ENCODE measurements at places on chromosomes 6 and 20.

- H3K4me1 ChIP-seq: peaks cover 22% of the 10 kb centered on the region
- no peaks in the 10 kb centered on the region for H3K36me3 ChIP-seq
- no peak for DNase-seq
- H3K27me3 ChIP-seq: peaks cover 3% of the 10 kb centered on the region
Measured at GRCh38 chr6:140586426-140587061, 1212.1 kb upstream of the CITED2 start.

DNA sequence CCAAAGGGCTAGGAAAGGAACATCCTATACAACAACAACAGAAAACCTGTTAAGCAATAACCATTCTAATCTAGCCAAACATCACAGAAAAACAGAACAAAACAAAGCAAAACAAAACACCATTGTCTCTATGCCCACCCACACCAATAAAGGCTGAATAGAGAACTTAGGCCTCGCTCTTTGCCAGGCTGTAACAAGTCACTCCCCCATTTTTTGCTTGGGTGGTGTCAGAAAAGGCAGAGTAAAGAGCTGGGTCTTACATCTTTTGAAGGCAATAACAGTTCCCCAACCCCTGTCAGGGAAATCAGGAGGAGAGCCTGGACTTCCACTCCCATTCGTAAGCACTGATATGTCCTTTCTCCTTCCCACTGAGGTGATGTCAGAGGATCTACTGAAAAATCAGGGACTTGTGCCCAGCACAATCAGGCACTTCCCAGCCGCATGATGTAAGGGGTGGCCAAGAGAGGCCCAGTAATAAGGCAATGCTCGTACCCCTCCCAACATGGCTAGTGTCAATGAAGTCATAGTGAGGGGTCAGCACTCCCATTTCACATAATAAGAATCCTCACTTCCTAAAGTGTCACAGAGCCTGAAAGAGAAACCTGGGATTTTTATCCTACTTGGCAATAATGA, 31.0 kb downstream of the THEMIS start:
- peaks cover 33% of the 10 kb centered on the region for H3K36me3 ChIP-seq
- H3K27ac ChIP-seq: peak overlapping the region; percentile 89
- DNase-seq: no peak
- H3K27me3 ChIP-seq: no peaks in the 10 kb centered on the region
- peaks cover 69% of the 10 kb centered on the region for H3K4me1 ChIP-seq

- no peak overlapping the region for H3K27ac ChIP-seq
- no peak for DNase-seq
- H3K4me3 ChIP-seq: no peak overlapping the region
- peaks cover 2% of the 10 kb centered on the region for H3K4me1 ChIP-seq
- peaks cover 8% of the 10 kb centered on the region for H3K27me3 ChIP-seq
- no peaks in the 10 kb centered on the region for H3K36me3 ChIP-seq
Measured at GRCh38 chr6:53603386-53604116, 58.6 kb upstream of the GCLC start.

GRCh38 chr20:19937651-19938420, 79.3 kb upstream of the NAA20 start:
- peak overlapping the region; percentile 73 for H3K27ac ChIP-seq
- H3K27me3 ChIP-seq: peaks cover 76% of the 10 kb centered on the region
- H3K4me1 ChIP-seq: peaks cover 33% of the 10 kb centered on the region
- H3K36me3 ChIP-seq: no peaks in the 10 kb centered on the region
- H3K4me3 ChIP-seq: peak overlapping the region; percentile 13

DNA sequence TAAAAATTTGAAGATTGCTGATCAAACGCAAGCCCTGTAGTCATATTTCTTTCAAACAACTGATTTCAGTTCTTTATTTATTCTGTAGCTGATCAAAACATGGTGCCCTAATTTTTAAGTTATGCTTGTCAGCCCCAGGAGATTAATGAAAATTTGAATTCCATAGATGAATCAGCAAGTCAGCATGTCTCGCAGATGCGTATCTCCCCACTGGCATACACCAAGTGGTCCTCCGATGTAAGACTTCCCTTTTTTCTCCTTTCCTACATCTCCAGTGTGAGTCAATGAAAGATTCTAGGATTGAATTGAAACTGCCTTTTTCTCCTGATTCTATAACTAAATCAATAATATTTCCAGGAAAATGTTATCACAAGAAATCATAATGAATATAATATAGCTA, 539.6 kb upstream of the NOX3 start:
- H3K4me1 ChIP-seq: no peaks in the 10 kb centered on the region
- H3K27ac ChIP-seq: no peak overlapping the region
- no peak for DNase-seq

GRCh38 chr20:43961116-43961515, 46.5 kb downstream of the TOX2 start:
- H3K27me3 ChIP-seq: peaks cover 37% of the 10 kb centered on the region
- H3K4me3 ChIP-seq: no peak overlapping the region
- no peak overlapping the region for H3K27ac ChIP-seq
- peaks cover 51% of the 10 kb centered on the region for H3K4me1 ChIP-seq

- peak; percentile 25 for DNase-seq
- H3K4me3 ChIP-seq: no peak overlapping the region
- H3K27me3 ChIP-seq: no peaks in the 10 kb centered on the region
- H3K27ac ChIP-seq: peak overlapping the region; percentile 38
- H3K4me1 ChIP-seq: peaks cover 57% of the 10 kb centered on the region
Measured at GRCh38 chr20:53599378-53599777, 5.7 kb upstream of the ZNF217 start.

DNA sequence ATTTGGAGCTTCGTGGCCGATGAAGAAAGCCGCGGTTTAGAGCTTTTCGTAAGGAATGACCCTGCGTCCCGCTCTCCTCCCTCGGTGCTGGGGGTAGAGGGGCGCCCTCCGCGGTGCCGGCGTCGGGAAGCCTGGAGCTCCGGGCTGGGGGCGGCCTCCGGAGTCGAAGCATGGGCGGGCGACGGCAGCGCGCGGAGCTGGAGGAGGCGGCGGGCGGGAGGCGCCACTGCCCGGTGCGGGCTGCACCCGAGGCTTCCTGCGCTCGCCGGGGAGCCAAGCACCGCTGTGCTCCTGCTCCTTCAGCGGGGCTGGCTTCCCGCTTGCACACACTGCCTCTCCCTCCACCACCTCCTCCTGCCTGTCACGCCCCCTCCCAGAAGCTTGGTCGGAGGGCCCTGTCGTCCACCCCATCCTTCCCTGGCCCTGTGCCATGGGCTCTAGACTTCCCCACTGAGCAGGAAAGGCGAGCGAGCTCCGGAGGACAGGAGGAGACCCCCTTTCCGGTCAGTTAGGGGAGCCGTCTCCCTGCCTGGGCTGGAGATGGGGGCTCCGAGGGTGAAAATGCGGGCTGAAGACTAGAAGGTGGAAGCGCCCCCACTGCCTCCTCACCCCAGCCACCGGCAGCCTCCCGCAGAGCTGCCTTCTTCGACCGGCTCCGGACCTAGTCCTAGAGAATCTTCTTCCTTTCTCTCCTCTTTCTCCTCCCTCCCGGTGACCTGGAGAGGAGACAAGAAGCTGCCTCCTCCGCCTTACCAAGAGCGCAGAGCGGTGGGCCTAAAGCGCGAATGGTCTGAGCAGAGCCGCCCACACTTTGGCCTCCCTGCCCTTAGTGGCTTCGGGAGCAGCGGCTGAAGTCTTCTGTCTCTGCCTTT, 1.8 kb downstream of the CDH4 start:
- H3K4me3 ChIP-seq: no peak overlapping the region
- no peaks in the 10 kb centered on the region for H3K36me3 ChIP-seq
- no peak for DNase-seq
- H3K4me1 ChIP-seq: peaks cover 4% of the 10 kb centered on the region
- H3K27ac ChIP-seq: no peak overlapping the region
- H3K27me3 ChIP-seq: peaks cover 72% of the 10 kb centered on the region

DNA sequence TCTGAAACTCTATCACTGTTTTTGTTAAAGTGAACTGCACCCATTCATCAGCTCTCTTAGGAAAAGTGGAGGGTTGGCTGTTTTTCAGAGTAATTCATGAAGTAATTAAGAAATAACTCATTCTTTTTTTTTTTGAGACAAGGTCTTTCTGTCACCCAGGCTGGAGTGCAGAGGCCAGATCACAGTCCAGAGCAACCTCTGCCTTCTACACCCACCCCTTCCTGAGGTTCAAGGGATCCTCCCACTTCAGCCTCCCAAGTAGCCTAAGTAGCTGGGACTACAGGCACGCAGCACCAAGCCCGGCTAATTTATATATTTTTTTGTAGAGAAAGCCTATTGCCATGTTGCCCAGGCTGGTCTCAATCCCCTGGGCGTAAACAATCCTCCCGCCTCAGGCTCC, 2.6 kb downstream of the ZNFX1 start:
- no peaks in the 10 kb centered on the region for H3K27me3 ChIP-seq
- H3K36me3 ChIP-seq: peaks cover 90% of the 10 kb centered on the region
- peak overlapping the region; percentile 98 for H3K4me3 ChIP-seq
- peak overlapping the region; percentile 100 for H3K27ac ChIP-seq
- no peak for DNase-seq

- peak overlapping the region; percentile 41 for H3K4me3 ChIP-seq
- H3K4me1 ChIP-seq: peaks cover 70% of the 10 kb centered on the region
Measured at GRCh38 chr6:24949020-24949569, 13.3 kb upstream of the RIPOR2 start.

DNA sequence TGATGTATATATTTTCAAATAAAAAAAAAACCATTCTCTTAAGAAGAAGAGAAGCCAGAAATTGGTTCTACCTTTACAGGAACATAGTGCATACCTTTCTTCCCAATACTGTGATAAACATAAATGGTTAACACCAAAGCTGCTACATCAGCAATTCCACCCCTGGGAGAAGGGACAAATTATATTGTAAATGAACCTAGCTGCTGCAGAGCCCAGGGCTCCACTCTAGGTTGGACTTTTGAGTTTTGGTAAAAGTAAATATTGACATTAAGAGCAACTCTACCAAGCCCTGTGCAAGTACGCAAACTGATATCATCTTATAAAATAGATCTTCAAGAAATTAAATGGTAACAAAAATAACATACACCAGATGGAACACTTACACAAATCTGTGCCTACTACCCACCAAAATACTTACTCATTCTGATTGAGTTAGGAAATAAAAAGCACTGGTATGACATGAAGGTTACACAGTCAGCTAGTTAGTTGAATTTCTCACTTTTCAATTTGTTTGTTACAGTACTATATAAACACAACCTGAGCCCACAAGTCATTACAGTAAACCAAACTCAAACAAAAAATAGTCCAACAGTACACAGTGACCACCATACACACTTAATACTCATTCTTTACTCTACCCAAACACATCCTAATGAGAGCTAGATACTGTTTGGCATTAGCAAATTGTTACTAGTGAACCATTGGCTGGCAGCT, 223.3 kb upstream of the HEY2 start:
- no peaks in the 10 kb centered on the region for H3K4me1 ChIP-seq
- peaks cover 41% of the 10 kb centered on the region for H3K27me3 ChIP-seq
- H3K27ac ChIP-seq: no peak overlapping the region
- DNase-seq: no peak
- H3K4me3 ChIP-seq: no peak overlapping the region

DNA sequence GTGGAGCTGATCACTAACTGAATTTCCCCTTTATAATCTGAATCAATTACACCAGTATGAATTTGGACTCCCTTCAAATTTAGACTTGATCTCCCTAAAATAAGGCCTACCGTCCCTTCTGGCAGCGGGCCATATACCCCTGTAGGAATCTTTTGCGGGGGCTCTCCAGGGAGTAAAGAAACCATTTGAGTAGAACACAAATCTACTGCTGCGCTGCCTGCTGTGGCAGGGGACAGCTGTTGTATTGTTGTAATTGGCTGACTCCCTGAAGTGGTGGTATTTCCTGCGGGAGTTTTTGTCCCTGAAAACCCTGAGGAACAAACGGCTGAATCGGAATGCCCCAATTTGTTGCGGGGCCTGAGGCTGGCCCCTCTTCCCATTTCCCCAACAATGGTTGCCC, 16.0 kb upstream of the PTCRA start:
- H3K27ac ChIP-seq: no peak overlapping the region
- H3K4me3 ChIP-seq: no peak overlapping the region
- H3K36me3 ChIP-seq: no peaks in the 10 kb centered on the region
- peaks cover 14% of the 10 kb centered on the region for H3K4me1 ChIP-seq
- no peak for DNase-seq

DNA sequence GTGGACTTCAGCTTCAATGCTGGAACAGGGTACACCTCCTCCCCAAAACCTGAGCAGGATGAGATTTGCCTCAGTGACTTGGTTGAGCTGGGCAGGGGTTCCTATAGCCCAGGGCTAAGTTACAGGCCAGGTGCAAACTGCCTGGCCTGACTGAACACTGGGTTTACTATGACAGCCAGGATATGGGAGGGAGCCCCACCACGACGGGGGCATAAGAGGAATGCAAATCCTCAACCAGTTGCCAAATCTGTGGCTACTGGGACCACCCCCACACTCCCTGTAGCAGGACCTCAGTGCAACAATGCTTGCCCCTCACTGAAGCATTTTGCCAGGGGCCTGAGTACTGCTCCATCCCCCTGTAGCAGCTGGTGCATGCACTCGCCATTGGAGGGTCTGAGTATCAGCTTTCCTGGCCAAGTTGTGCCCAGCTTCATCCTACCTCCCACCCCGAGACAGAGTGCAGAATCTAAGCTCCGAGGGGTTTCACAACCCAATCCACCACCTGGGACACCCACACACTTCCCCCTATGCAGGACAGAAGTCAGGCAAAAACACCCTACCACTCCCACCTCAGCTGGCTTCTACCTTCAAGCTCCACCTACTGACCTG, 27.6 kb downstream of the TREML4 start:
- H3K4me3 ChIP-seq: no peak overlapping the region
- peaks cover 3% of the 10 kb centered on the region for H3K4me1 ChIP-seq
- no peak overlapping the region for H3K27ac ChIP-seq
- no peak for DNase-seq
- peaks cover 7% of the 10 kb centered on the region for H3K27me3 ChIP-seq
